T-cell (primary cell): ENCODE measurements at places on chromosomes 11 and 22.

GRCh38 chr11:47212938-47213337 is 1.8 kb upstream of the DDB2 start:
- DNase-seq, result no peak

DNA sequence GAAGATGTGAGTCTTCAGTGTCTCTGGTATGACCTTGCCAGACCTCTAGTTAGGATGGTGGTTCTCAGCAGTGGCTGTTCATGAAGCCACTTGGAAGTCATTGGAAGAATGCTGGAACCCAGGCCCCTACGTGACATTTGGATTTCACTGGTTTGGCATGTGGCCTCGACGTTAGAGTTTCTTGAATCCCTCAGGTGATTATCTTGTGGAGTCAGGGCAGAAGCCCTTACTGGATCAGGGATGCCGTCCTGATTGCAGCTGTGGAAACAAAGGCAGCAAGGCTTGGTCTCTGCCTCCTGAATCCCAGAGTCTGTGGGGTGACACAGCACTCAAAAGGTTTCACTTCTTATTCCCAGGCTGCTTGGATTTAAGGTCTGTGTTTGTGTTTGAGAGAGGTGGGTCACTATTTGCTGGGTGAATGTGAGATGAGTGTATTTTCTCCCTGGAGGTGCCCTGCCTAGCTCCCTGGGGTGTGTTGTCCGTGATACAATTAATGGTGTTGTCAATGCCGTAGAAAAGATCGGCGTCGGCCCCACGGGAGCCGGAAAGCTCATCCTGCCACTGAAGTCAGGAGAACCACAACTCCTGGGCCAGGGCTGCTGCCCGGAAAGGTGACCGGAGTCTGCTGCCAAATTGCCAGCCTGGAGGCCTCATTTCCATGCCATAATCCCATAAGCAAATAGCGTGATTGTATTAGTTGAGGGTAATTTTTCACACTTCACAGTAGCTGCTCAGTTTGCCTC is 939.0 kb downstream of the BRD1 start:
- no peak for DNase-seq

- DNase-seq, result no peak
Observed at GRCh38 chr22:44049486-44050231, 25.6 kb downstream of the PARVB start.

GRCh38 chr11:8183111-8183510 is 14.3 kb upstream of the RIC3 start:
- DNase-seq, result no peak

- DNase-seq, result no peak
Observed at GRCh38 chr22:19984851-19985811, 31.5 kb downstream of the ARVCF start.

- no peak for DNase-seq
Observed at GRCh38 chr11:6232899-6233298, 1.5 kb downstream of the FHIP1B start.

- DNase-seq, result no peak
Observed at GRCh38 chr11:78429209-78429608, 11.6 kb upstream of the GAB2 start.

DNA sequence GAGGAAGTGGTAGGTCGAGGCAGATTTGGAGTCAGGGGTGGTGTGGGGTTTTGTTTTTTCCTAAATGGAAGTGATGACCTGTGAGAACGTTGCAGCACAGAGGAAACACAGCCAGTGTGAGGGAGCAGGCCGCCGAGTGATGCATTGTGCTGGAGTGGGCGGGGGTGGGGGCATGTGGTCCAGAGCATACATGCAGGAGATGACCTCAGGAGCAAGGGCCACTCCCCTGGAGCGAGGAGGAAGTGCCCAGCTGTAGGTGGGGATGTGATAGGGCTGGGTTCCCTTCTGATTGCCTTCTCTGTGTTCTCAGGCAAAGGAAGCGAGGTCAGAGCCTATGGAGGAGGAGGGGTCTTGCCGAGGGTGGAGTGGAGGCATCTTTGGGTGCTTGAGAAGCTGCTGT is 81.4 kb downstream of the PPP6R3 start:
- DNase-seq, result no peak

- no peak for DNase-seq
Observed at GRCh38 chr11:38791346-38791961, 2193.4 kb upstream of the RAG2 start.

DNA sequence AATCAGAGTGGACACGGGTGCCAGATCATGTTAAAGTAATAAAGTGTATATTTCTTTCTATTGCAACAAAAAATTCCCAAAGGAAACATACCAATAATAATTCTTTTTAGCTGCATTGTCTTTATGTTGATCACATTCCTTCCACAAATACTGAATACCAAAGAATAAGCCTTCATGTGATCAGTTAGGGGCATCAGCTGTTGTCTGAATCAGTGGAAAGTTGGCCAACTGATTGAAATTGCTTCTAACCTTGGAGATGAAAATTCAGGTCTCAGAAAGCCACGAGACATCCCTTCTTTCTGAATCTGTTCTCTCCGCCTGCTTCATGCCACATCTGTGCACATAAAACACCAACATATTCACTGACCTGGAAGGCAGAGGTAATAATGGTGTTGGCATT is 785.2 kb downstream of the KCNA4 start:
- DNase-seq, result no peak

DNA sequence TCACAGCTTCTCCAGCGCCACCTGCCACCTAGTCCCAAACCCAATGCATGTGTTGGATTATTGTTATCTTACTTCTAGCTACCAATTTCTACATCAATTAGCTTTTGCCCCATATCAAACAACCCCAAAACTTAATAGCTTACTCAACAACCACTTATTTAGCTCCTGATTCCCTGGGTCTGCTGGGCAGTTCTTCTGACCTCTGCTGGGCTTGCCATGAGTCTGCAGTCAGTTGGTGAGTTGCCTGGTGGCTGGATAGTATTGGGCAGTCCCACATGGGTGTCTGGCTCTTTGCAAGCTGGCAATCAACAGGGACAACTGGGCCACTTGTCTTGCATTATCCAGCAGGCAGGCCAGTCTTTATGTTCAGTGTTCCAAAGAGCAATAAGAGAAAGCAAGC is 13.6 kb upstream of the MS4A15 start:
- no peak for DNase-seq

DNA sequence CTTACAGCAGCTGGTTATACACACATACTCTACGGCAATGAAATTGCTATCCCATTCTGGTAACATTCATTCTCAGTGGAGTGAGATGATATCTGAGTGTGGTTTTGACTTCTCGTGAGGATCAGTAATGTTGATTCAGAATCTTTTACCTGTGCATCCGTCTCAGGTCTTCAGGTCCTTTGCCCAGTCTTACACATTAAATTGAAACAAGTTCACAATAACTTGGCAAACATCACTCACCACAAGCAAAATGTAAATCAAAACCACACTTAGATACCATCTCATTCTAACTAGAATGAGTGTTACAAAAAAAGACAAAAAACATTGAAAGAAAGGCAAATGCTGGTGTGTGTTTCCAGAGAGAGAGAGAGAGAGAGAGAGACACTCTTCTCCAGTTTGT is 14.0 kb downstream of the RGL4 start:
- no peak for DNase-seq

DNA sequence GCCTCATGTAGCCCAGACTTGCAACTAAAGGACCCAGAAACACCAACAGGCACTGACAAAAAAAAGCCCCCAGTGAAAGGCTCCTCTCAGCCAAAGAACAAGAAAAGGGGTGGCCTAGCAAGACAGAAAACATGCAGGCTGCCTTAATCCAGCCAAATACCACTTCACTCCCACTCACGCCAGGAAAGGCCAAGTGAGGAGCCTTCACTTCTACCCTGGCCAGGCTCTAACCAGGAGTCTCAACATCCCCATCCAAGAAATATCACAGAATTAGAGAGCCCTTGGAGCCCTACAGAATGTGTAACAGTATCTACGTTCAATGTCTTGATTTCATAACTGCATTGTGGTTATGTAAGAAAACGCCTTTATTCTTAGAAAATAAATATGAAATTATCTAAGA is 149.0 kb downstream of the APOL5 start:
- no peak for DNase-seq

GRCh38 chr11:14141676-14142075 is 179.2 kb downstream of the SPON1 start:
- no peak for DNase-seq

DNA sequence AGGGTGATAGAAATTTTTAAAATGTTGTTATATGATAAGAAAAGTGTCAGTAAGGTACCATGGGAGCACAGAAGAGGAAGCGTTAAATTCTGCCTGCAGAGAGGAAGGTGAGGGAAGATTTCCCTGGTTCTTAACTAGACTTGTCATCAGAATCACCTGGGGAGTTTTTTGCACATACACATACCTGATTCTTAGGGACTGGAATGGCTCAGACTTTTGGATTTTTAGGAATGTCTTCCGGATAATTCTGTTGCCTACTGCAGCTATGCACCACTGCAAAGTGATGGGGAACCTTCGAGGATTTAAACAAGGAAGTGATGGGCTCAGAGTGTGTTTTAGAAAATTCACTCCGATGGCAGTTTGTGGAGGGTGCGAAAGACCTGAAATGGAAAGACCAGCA is 21.9 kb downstream of the STX3 start:
- DNase-seq, result no peak

GRCh38 chr22:17990147-17990546 is 34.2 kb downstream of the MICAL3 start:
- no peak for DNase-seq

DNA sequence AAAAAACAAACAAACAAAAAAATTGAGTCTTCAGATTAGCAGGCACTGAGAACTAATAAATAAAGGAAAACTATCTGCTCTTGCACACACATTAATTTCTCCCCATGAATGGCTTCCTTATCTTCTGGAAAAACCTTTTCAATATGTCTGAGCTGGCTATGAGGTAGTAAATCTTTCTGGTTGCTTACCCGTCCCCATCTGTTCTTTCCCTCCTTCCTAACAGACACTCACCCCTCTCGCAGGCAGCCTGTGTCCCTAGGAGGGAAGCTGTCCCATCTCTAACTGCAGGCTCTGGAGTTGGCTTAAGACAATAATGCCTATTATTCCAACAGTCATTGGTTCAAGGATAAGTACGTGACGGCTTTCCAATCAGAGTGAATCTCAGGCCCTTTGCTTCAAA is 8.2 kb upstream of the SCUBE2 start:
- DNase-seq, result no peak

DNA sequence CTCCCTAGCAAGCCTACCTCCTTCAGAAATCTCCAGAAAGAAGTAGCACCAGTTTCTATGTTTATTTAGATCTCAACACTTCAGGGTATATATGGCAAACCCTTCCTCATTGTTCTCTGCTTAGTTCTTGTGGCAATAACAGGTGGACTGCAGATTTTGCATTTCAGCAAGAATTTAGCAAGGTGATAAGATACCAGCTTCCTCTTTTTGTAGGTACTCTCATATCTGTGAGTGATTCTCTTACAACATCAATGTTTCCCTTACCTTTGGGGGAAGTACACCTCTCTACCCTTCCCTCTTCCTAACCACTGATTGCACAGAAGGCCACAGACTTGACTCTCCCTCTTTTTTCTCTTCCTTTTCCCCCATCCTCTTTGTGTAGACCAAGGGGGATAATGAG is 230.9 kb upstream of the SESN3 start:
- DNase-seq, result no peak

GRCh38 chr11:1487091-1487850 is 692 bp upstream of the MOB2 start:
- no peak for DNase-seq

- no peak for DNase-seq
Observed at GRCh38 chr11:77250881-77251640, 50.4 kb downstream of the GDPD4 start.

GRCh38 chr11:93686812-93687211 is 25.3 kb downstream of the CEP295 start:
- DNase-seq, result no peak

DNA sequence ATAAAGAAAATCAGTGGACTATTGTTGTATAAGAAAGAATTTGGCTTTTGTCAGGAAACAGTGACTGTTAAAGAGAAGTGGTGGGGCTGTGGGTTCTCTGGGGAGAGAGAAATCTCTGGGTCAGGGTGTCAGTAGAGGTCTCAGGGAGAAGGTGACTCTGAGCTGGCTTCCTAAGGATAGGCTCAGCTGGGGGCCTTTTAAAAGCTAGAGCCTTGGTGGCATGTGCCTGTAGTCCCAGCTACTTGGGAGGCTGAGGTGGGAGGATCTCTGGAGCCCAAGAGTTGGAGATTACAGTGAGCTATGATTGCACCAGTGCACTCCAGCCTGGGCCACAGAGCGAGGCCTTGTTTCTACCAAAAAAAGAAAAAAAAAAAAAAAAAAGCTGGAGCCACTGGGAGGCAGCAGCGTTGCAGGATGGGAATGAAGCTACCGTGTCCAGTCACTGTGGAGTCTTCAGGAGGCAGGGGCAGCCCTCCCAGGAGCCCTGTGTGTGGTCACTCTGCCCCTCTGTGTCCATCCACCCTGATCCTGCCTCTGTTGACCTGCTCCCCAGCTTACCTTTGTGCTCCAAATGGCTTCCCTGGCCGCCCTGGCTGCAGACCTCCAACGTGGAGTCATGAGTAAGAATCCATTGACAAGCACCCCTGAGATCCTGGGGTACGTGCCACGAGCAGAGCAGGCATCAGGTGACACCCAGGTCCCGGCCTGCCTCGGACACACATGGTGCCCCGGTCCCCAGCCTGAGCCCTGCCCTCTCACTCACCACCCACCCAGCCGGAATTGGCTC is 5.4 kb upstream of the MIF start:
- no peak for DNase-seq

- DNase-seq, result no peak
Observed at GRCh38 chr22:23089633-23090456, 19.5 kb downstream of the GNAZ start.

DNA sequence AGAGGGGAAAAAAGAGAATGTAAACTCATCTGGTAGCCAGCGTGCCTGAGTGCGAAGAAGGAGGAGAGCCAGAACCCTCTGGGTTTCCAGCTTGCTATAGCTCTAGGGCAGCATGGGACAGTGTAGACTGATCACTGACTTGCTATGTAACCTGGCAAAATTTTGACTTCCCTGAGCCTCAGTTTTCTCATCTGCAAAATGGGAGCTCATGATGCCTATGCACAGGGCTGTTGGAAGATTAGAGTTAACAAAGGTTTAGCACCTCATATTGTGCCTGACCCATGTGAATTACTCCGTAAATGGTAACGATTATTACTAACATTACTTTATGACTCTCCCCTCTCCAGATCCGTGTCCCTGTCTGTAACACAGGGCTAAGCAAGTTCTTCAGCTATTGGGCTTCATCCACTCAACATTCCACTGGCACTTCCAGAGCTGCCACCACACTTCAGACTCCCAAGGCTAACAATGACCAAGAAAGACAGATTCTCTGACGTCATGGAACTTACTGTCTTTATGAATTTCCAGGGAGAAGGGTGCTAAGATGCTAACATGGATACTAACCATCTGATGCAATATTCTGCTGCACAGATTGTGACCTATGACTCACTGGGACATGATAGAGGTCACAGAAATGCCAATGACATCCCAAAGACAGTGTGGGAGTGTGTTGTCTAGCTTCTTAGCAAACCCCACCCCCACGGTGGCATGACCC is 195.2 kb downstream of the TRIM29 start:
- DNase-seq, result no peak
